ENCODE measurements at places on chromosomes 11 and 22. TPM values are rescaled to one million over a fixed set of nuclear protein-coding genes. Genes with fewer than 3 reads are reported as not detected.

GRCh38 chr11:9230296-9230695 lies 34.9 kb downstream of the DENND5A start:
- no peak for DNase-seq

GRCh38 chr22:29700900-29701154 lies 19.0 kb upstream of the CABP7 start:
- no peak for DNase-seq

Gene ARHGAP8
- 105 TPM for total RNA-seq

GRCh38 chr11:45178890-45179671 lies 32.6 kb downstream of the PRDM11 start:
- DNase-seq, result no peak

Gene FGF19
- total RNA-seq, result not detected

- DNase-seq, result no peak
These were observed 79.9 kb upstream of the SEPTIN5 start for GRCh38 chr22:19634226-19634975.

Gene PATE1
- not detected for total RNA-seq

GRCh38 chr11:67256477-67257135 lies 9.7 kb upstream of the GRK2 start:
- DNase-seq, result no peak

DNA sequence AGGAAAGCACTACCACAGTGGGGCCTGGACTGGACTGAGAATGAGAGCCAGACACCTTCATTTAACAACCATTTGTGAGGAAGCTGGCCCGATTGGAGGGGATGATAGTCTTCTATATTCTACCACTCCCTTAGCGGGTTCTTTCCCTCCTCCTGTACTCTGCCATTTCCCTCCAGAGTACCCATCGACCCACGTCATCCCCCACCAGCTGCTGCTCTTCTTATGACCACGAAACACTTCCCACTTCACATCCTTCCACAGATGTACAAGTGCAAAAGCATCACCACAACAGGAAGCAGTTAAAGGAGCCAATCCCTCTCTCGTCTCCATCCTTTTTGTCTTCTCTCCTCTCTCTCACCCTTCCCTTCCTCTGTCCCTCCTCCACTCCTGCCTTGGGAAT lies 18.0 kb upstream of the UBASH3B start:
- DNase-seq, result no peak

DNA sequence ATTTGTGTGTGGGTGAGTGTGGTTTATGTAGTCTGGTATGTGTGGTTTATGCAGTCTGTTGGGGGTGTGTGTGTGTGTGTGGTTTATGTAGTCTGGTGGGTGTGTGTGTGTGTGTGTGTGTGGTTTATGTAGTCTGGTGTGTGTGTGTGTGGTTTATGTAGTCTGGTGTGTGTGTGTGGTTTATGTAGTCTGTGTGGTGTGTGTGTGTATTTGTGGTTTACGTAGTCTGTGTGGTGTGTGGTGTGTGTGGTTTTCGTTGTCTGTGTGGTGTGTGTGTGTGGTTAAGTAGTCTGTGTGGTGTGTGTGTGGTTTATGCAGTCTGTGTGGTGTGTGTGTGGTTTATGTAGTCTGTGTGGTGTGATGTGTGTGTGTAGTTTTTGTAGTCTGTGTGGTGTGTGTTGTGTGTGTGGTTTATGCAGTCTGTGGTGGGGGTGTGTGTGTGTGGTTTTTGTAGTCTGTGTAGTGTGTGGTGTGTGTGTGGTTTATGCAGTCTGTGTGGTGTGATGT lies 26.2 kb upstream of the PARVG start:
- DNase-seq, result no peak
